NCI-H748 treated with DMSO at 0.1 percent for 48 hours (cell line): ENCODE measurements at places on chromosomes 1 and 21.
A peak's percentile ranks its signal among the peaks of the same experiment; 100 is the strongest.

- peak; percentile 53 for DNase-seq
These were observed 156.9 kb upstream of the GJB5 start for GRCh38 chr1:34597877-34598514.

DNA sequence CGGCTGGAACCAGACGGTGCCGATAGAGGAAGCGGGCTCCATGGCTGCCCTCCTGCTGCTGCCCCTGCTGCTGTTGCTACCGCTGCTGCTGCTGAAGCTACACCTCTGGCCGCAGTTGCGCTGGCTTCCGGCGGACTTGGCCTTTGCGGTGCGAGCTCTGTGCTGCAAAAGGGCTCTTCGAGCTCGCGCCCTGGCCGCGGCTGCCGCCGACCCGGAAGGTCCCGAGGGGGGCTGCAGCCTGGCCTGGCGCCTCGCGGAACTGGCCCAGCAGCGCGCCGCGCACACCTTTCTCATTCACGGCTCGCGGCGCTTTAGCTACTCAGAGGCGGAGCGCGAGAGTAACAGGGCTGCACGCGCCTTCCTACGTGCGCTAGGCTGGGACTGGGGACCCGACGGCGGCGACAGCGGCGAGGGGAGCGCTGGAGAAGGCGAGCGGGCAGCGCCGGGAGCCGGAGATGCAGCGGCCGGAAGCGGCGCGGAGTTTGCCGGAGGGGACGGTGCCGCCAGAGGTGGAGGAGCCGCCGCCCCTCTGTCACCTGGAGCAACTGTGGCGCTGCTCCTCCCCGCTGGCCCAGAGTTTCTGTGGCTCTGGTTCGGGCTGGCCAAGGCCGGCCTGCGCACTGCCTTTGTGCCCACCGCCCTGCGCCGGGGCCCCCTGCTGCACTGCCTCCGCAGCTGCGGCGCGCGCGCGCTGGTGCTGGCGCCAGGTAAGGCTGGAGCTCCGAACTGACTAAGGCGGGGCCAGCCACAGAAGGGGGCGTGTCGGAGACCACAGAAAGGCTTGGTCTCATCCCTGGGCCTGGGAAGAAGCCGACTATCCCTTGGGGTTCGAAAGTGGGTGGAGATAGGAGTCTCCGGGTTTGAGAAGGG is 486 bp downstream of the SLC27A3 start:
- peak; percentile 85 for DNase-seq

GRCh38 chr21:38249256-38249655 is 7.5 kb upstream of the KCNJ15 start:
- DNase-seq, result no peak

DNA sequence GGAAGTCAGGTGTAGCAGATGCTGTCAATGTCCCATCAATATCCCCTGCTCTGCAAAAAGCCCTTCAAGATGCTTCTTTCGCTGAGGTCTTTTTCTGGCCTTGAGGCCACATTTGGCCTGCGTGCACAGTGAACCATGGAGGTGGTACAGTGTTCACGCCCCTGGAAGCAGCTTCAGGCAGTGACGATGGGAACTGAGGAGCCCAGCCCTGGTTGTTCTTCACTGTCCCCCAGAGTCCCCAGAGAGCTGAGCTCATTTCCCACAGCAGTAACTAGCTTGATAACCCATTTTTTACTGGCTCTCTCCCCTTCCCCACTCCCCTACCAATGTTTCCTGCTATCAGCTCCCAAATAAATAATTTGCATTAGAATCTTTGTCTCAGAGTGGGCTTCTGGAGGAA is 76.5 kb downstream of the OLIG1 start:
- no peak for DNase-seq

GRCh38 chr21:21715266-21715969 is 717.2 kb downstream of the NCAM2 start:
- no peak for DNase-seq

DNA sequence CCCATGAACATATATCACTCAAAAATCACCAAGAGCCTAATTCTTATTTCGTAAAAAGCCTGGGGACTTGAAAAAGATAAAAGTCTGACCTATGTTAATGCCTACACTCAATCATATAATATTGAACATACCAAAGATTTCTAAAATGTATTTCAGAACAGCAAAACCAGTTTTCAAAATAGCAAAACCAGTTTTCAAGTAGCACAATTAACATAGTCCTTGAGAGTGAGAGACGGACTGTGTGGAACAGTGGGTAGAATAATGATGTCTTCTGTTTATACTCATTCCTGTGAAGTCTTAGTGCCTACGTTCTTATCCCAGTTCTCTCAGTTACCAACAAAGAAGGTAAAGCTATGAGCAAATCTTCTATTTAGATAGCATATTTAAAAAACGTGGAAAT is 22.3 kb upstream of the RGS2 start:
- DNase-seq, result no peak

DNA sequence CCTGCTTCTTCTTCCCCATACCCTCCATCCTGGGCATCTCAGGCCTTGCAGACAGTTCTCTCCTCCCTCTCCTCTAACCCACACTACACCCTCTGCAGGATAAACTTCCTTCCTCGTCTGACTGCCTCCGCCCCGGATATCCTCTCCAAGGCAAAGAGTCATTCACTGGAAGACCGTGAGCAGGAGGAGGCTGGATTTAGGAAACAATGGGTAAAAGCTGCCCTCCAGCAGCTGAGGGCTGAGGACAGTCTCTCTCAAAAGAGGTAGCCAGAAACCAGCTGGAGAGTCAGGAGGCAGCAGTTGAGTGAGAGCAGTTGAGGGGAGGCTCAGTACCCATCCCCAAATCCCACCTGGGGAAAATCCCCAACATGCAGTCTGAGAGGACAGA is 1.4 kb downstream of the CSRP1 start:
- no peak for DNase-seq

DNA sequence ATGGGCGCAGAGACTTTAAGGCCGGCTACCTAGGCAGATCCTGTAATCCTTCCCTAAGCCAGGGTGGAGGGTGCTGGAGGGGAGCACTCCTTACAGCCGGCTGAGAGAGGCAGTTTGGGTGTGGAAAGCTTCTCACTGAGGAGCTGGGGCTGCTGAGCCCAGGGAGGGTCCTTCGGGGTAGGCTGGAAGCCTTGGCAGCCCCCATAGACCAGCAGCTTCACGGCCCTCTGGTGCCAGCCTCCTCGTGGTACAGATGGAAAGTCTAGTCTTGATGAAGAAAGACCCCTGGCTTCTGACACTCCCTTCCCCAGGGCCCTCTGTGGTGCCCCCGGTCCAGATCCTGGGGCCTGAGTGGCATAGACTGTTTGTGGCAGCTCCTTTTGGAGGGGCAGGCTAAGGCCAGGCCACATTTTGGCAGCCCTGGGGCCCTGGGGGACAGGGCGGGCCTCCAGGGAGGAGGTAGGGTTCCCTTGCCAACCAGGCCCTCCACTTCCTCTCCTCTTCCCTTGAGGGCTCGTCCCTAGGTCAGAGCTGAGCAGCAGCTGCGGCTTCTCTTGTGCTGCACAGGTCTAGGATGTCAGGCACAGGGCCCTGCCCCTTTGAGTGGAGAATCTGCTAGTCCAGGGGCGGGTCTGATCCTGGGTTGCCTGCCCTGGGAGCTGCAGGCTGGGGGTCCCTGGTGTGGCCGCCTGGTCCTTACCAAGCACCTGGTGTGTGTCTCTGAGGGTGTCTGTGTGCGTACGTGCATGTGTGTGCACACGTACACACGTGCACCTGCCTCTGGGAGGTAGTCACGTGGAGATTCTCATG is 4.8 kb downstream of the AMPD2 start:
- no peak for DNase-seq

GRCh38 chr1:53258216-53258615 is 19.9 kb upstream of the MAGOH start:
- DNase-seq, result no peak

GRCh38 chr1:5738911-5739462 is 253.2 kb downstream of the NPHP4 start:
- DNase-seq, result no peak
